Heart right ventricle (tissue), 16 donors: ENCODE measurements at places on chromosomes 4 and X.

DNA sequence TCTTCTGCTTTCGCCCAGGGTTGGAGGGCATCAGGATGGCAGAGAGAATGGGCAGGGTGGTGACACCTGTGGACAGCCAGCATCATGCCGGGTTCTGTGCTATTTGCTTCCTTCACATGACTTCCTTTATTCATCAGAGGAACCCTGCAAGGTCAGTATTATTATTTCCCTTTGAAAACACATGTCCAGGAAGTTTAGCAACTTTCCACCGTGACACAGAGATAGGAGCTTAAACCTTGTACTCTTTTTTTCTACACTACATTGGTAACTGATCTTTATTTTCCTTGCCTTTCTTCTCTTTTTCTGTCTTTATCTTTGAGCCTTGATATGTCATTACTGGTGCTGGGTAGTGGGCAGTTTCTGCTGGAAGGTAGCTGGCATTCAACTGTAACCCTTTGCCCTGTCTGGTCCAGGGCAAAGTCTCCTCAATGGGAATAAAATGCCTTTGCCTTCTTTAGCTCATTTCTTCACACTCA lies 5.0 kb upstream of the MGST2 start:
- no peak for DNase-seq

DNA sequence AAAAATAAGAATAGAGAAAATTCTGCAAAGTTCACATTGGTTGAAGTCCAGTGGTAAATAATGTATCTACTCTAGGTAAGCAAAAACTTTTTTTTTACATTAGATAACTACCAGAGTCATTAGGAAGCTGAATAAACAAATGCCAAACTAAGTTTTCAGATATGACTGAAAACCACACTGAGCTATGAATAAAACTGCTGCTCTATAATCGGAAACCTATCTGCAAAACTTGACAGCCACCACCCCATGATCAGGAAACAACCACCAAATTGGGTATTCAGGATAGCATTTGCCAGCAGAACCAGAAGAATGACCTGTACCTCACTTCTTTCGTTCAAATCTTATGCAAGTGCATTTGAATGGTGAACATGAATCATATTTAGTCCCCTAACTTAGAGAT lies 173.0 kb upstream of the TET2 start:
- no peak for DNase-seq

DNA sequence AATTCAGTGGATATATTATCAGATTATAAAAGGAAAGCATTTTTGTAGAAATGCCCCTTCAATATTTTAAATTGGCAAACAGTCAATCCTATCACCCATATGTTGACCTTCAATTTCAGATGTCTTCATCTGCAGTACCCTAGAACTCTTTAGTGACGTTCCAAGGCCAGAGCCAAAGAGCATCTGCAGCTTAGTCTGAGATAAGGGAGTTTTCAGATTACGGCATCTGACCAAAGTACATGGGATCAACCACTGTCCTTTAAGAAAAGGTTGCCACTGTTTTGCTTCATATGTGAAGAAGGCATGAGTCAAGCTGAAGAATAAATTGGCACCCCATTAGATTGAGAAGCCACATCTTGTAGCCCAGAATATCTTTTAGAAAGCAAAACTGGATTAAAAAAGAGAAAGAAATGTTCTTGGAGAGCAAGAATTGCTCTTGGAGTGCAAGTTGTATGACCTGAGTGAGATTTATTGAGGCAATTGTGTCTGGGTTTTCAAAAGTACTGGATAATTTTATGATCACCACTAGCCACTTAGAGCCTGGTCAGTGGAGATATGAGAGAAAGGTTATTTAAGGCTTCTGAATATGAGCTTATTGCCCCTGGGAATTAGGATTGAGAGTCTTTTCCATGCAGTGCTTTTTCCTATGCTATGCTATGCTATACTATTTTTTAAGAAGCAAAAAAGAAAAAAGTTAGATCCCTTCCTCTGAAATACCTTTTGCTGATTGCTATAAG lies 251.9 kb upstream of the NR3C2 start:
- no peak for DNase-seq

DNA sequence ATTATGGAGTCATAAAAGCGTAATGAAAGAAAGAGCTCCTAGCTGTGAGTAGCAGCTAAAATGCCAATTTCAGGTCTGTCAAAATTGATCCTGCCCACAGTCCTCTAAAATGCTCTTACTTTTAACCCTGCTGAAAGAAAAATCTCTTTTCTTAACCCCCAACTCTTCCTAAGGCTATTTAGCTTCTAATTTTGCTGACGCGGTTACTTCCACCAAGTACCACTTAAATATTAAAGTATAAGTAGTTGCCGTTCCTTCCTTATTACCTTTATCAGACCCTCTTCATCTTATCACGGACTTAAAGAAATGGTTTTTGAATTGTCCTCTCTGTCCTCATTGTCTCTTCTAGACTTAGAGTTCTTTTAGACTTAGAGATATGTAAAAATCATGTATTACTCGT lies 272.2 kb downstream of the FRMPD4 start:
- no peak for DNase-seq

DNA sequence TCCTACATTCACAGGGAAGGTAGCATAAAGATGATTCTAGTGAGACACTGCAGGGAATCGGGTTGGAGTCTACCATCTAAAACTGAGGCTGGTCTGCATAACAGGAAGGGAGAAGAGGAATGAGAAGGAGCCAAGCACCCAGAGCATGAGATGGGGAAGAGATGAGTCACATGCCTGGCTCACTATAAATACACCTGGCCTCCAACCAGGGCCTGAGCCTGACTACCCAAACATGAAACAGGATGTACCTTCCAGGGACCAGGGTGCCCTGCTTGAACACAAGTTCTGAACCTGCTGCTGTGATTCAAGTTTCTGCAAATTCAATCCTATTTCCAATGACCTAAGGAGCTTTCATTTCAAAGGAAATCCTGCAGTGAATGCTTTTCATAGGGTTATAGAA lies 24.9 kb downstream of the CD99L2 start:
- DNase-seq: no peak

- DNase-seq: no peak
Observed at GRCh38 chr4:152172146-152172545, 363.7 kb downstream of the FBXW7 start.

DNA sequence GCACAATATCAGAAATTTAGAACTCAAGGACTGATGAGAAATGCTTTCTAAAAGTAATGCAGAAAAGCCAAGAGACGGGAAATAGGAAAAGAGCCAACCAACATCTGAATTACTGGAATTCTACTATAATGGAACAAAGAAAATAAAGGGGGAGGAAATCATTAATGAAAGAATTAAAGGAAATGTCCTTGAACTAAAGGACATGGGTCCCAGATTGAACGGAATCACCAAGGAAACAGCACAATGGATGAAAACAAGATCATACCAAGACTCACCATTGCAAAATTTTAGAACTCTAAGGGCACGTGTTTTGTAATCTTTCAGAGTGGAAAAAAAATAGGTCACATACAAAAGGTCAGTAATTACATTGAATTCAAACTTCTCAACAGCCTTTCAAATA lies 35.9 kb downstream of the HPGDS start:
- no peak for DNase-seq

- no peak for DNase-seq
Observed at GRCh38 chrX:41445171-41445570, 2.0 kb upstream of the NYX start.

DNA sequence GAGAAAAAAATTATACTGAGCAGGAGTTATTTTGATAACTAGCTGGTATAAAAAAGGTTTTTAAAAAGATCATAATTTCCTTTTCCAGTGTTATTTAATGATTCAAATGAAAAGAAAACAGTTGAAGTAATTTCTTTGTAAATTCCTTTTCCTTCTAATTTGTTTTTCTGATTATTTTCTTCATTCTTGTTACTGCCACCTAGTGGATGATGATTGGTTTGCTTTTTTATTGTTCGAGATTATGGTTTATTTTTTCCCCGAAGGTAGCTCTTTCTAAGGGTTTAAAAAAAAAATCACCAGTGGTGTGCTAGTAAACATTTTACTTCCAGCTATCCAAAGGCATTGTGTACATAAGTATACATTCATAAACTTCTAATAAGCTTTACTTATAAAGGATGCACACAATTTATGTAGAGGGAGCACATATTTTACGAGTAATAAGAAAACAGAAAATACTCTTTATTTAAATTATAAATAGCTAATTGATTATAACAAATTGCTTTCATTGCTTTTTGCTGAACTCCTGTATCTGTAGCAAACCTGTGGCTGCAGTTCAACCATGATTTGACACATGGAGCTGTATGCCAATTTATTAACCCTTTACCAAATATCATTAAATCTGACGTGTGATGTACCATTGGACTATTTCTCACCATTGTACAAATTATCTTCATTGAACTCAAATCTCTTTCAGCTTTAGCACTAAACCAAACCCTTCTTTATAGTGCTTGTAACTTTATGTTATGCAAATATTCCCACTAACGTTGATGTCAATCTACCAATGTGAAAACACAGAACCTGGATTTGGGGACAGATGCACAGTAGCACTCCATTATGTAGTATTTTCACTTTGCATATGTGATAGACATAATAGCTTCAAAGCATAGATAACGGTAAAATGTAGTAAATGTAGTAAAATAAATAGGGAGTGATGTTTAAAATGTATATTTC lies 97.8 kb upstream of the ANK2 start:
- no peak for DNase-seq

- DNase-seq: no peak
Observed at GRCh38 chr4:114366368-114366767, 232.2 kb upstream of the UGT8 start.

GRCh38 chr4:95129821-95130311 lies 372.1 kb downstream of the BMPR1B start:
- peak; percentile 42 for DNase-seq

DNA sequence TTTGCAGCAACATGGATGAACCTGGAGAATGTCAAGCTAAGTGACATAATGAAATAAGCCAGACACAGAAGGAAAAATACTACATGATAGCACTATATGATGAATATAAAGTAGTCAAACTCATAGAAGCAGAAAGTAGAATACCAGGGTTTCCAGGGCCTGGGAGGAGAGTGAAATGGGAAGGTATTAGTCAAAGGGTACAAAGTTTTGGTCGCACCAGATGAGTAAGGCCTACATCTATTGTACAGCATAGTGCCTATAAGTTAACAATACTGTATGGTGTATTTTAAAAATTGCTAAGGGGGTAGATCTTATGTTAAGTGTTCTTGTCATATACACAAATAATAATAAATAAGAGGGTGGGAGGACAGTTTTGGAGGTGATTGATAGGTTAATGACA lies 41.5 kb downstream of the ENOX2 start:
- no peak for DNase-seq

DNA sequence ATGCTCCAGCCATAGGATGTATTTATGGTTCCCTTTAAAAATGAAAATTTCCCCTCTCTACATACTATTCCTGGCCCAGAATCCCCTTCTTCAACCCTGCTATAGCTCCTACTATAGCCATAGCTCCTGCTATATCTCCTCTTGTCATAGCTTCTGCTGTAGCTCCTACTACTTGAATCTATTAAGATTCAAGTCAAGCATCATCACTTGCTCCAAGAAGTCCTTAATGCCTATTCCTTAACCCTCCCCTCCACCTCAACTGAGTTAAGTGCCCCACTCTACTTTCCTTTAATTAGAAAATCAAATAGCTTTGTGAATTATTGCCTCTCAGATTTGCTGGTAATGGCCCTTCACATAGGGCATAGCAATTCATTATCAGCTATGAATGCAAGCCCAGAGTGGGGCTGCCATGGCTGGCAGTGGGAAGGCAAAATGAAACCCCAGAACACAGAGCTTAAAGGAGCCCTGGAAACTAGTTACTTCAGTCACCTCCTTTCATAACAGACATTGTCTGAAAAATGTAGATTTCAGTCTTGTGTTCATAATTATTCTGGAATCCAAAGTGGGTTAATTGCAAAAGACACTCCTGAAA lies 15.4 kb downstream of the OCIAD2 start:
- DNase-seq: no peak

GRCh38 chr4:126630230-126630629 lies 1002.5 kb upstream of the INTU start:
- no peak for DNase-seq

- no peak for DNase-seq
Observed at GRCh38 chrX:133983974-133984845, 1.2 kb downstream of the GPC3 start.

DNA sequence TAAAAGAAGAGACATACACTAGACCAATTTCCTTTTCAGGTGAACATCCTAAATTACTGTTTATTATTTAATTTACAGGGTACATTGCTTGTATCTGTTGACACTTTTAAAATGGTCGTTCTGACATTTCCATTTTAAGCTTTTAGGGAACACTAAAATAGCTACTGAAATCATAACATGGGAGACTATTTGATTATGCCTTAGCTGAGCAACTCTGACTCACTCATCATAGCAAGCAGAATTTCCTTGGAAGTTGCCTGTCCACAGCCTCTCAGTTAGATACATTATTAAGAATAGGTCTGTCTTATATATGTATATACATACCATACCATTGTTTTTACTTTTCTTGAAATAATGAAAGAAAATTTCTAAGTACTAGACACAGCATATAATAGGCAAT lies 22.0 kb downstream of the GUCY1B1 start:
- DNase-seq: no peak

DNA sequence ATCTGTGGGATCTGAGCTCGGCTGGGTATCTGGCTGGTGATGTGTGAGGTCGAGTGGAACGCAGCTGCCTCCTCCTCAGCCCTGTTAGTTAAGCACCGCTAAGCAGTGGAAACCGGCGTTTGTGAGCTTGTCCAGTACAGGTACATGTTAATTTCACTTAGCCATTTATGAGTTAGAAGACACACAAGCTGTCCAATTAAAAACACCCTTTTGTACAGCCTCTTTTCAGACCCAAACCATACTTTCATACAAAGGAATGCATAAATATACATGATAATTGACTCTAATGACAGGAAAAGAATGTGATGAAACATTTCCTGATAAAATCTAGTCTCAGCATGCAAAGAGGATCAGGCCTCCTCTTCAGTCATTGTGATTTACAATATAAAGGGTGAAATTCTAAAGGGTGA lies 163.6 kb upstream of the FAT1 start:
- no peak for DNase-seq

DNA sequence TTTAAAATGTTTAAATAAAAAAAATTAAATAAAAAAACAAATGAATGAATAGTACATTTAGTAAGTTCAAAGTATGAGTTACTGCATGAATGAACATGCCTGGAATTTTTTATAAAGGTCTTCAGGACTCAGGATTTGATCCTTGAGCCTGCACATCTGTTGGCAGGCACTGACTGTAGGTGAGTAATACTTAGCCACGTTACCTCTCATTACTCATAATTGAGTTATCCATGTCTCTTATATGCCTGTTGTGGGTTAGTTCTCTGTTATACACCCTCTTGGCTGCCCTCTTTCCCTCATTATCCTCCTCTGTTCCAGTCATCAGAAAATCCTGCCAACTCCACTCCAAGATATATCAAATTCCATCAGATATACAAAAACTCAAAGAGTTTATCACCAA lies 276.0 kb downstream of the FBXW7 start:
- DNase-seq: no peak

DNA sequence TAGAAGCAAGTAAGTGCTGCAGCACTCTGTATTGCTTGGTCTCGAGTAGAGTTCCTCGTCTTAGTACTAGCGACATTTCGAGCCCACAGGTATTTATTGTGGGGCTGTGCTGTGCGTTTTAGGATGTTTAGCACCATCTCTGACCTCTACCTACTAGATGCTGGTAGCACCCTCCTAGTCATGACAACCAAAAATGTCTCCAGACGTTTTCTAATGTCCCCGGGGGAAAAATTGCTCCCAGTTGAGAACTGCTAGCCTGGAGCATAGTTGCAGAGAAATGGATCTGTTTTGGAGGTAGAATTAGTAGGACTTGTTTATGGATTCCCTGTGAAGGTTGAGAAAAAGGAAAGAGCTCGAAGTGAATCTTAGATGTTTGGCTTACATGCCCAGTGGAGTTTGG lies 287.2 kb downstream of the TENM3 start:
- no peak for DNase-seq

- DNase-seq: no peak
Observed at GRCh38 chrX:118464501-118464900, 31.1 kb upstream of the DOCK11 start.
